C1 segment of cervical spinal cord (tissue), 14 donors: ENCODE measurements at places on chromosomes 11 and 22.
A peak's percentile ranks its signal among the peaks of the same experiment; 100 is the strongest.

- peak; percentile 26 for DNase-seq
These were observed 55.1 kb downstream of the PACSIN2 start for GRCh38 chr22:42959576-42960509.

- DNase-seq, result peak; percentile 34
These were observed 251.9 kb downstream of the ST3GAL4 start for GRCh38 chr11:126607374-126607773.

DNA sequence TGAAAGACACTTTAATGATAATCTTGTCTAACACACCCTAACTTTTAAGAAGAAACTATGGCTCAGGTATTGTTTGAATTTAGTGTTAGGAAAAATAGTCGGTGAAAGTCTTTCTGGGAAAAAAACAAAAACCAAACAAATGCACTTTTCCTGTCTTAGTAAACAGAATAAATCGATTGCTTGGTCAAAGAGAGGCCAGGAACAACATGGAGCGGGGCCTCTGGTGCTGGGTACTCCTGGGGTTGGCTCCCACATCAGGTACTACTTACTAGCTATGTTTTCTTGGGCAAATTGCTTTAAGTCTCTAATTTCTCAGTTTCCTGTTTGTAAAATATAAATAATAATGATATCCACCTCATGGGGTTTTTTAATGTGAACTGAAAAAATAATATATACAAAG lies 46.8 kb downstream of the NAV2 start:
- no peak for DNase-seq

DNA sequence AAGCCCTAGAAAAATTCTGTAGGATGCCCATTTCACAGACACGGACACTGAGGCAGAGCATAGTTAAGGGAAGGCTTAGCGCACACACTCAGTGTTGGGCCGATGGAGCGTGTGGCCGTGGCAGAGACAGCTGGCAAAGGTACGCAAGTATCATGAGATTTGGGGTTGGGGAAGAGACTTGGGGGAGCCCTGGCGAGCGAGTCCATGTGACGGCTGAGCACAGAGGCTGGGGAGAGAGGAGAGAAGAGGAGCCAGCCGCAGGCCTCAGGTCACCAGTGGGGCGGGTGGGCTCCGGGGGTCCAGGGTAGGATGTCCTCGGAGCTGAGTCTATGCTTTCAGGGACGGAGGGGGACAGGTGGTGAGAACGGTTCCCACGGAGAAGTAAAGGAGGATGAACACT lies 311.3 kb downstream of the CTTN start:
- no peak for DNase-seq

DNA sequence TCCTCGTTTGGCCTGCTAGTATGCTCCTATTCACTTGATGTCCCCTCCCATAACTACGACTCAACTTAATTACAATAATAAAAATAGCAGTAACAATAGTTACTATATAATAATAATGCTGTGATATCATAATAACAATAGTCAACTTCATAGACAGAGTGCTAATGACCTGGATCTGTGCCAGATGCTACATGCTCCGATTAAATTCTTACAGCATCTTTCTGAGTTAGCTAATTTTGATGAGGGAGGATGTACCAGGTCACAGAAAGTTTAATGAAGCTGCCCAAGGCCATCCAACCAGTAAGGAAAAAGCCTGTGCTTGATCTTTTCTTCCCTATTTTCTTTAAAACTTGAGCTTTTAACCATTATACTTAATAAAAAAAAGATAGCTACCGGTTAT lies 413.4 kb upstream of the LRRC4C start:
- no peak for DNase-seq

DNA sequence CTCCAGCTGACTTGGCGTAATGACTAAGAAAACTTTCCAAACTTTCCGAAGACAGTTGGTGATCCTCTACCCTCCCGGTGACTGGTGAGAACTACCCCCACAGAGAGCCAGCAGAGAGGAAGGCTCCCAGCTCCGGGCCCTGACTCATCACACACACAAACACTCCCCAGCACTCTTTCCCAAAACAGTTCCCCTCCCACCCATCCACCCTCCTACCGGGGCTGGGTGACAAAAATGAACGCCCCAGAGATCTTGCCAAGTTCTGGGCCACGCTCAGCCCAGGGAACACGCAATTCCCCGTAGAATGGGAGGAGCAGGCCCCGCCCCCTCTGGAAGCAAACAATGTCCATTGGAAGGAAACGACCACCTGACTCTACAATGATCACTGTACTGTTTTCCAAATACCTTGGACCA lies 21.3 kb upstream of the JAM3 start:
- DNase-seq, result no peak

DNA sequence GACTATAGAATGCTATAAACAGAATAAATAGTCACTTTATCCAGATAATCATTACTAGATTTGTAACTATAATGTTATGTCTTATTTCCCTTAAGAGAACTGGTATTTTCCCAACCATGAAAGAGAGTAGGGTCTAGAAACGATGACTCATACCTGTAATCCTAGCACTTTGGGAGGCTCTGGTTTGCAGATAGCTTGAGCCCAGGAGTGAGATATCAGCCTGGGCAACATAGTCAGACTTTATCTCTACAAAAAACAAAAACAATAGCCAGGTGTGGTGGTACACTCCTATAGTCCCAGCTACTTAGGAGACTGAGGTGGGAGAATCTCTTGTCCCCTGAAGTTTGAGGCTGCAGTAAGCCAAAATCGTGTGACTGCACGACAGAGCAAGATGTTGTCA lies 30.9 kb downstream of the OR52A5 start:
- DNase-seq, result no peak

- no peak for DNase-seq
These were observed 23.4 kb downstream of the KRTAP5-5 start for GRCh38 chr11:1652771-1653540.

DNA sequence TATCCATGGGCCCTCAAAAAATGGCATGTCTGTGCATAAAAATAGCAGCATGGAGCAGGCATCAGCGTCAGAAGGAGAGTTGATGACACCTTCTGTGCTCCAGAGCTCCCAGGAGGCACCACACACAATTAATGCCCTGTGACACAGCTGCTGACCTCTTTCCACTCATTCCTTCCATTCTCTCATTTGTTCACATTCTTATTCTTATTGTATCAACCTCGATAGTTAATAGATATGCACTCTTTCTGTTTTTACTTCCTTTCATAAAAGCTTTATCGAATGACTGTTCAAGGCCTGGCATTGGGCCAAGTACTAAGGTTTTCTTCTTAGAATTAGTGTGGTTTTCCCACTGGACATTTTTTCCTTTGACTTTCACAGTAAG lies 266.0 kb upstream of the MTNR1B start:
- DNase-seq, result no peak

GRCh38 chr22:28442711-28443525 lies 236.7 kb downstream of the TTC28 start:
- DNase-seq, result no peak

DNA sequence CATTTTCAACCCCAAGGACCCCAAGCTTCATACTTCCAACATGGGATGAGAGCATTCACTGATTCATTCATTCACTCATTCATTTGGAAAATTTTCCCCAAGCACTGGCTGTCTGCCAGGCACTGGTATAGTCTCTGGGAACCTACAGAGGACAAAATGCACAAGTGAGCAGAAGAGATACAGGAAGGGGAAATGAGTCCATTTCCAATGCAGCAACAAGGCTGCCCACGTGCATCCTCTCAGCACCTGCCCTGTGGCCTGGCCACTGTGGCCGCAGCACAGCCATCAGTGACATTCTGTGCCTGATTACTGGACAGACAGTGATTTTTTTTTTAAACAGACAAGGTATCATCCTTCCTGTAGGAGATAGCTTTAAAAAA lies 96.0 kb upstream of the PITPNB start:
- DNase-seq, result no peak

DNA sequence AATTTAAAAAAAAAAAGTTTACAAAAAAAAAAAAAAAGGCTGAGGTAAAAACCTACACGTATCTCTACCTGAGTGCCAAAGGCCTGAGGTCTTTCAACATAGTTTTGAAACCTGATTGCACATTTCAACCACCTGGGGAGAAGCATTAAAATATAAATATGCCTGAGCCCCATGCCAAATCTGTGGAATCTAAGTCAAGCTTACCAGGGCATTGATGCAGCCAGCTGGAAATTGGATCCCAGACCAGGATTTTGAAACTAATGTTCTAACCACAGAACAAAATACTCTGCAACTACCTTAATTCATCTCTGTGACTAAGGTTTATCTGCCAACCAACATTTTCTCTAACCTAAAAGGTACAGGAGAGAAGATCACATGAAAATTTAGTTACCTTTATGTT lies 38.8 kb upstream of the CHRNA10 start:
- no peak for DNase-seq

- DNase-seq, result no peak
These were observed 38.4 kb downstream of the TOLLIP start for GRCh38 chr11:1271002-1271401.

DNA sequence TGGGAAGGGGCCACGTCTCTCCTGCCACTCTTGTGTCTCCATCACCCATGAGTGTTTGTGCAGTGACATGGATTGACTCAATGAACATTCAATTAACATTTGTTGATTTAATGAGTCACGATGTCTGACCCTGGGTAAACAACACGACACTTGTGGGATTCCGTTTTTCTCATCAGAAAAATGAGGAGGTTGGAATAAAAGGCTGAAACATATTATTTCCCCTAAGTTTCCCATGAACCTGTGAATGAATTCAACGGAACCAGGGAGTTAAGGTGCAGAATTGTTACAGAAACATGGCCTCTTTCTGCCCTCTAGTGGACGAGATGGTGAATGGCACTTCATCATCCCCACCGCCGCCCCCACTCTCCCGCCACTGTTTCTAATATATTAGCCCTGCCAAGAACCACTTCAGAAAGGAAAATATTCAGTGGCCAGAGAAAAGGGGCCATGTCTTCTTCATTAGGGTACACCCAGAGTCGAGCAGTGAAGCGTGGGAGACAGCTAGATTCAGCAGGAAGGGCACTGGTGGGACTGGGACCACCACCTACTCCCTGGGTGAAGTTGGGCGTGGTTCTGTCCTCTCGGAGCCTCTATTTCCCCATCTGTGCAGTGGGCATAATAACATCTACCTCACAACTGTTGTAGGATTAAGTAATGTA lies 46.3 kb upstream of the SYT13 start:
- no peak for DNase-seq

DNA sequence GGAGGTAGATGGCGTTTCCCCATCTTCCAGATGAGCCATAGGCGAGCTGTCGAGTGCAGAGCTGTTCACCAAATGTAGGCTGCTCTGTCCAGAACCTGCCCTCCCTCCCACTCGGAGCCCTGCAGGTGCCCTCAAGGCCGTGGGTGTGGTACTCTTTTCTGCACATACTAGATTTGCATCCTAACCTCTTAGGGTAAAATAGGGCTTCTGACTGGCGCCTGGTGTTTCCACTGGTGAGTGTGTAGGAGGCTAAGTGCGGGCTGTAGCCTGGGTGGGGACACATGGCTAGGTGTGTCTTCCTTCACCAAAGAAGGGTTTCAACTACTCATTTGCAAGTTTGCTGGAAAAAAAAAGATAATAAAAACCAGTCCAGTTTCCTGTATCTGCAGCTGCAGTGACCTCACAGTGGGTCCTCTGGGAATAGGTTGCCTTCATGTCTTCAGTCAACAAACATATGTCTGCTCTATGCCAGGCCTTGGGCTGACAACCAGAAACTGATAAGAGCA lies 8.5 kb downstream of the BIK start:
- no peak for DNase-seq

DNA sequence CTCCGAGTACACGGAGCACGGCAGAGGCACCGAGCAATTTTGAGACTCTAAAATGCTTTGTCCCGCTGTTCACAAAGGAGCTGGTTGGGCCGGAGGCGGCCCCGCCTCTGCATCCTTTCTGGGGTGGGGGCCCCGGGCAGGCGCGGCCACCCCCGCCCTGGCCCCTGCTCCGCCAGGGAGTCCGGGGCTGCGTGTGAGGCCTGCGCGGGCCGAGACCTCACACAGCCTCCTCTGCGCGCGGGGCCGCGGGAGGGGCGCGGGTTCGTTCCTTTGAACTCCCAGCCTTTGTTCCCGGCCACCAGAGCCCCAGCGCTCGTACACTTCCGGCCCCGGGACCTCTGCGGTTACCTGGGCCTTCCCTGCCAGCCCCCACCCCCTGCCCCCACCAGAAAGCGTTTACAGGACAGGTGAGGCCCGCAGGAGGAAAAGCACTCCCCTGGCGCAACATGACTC lies 1.6 kb downstream of the FGF19 start:
- DNase-seq, result no peak

- DNase-seq, result no peak
These were observed 38.1 kb upstream of the CARD18 start for GRCh38 chr11:105177658-105178057.

DNA sequence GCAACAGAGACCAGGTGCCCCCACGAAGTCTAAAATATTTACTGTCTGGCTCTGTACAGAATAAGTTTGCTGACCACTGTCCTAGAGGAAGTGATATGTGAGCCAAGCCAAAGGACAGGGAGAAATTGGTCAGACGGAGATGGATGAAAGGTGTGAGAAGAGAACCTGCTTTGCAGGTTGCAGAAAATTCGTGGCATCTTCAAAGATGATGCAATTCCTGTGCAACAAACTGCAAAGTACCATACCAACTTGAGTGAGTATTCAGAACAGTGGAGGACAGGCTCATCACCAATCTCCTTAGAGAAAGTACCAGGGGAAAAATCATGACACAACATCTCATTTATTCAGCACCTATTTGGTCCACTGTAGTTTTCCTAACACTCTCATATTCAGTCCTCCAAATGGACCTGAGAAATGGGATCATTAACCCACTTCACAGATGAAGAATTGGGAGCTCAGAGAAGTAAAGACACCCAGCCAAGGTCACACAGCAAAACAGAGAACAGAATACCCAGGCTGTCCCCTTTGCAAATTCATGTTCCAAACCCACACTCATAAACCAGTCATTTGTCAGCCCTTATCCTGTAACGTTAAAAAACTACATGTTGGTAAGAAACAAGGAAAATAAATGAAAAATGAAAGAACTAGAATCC lies 536.8 kb downstream of the MIAT start:
- DNase-seq, result no peak

DNA sequence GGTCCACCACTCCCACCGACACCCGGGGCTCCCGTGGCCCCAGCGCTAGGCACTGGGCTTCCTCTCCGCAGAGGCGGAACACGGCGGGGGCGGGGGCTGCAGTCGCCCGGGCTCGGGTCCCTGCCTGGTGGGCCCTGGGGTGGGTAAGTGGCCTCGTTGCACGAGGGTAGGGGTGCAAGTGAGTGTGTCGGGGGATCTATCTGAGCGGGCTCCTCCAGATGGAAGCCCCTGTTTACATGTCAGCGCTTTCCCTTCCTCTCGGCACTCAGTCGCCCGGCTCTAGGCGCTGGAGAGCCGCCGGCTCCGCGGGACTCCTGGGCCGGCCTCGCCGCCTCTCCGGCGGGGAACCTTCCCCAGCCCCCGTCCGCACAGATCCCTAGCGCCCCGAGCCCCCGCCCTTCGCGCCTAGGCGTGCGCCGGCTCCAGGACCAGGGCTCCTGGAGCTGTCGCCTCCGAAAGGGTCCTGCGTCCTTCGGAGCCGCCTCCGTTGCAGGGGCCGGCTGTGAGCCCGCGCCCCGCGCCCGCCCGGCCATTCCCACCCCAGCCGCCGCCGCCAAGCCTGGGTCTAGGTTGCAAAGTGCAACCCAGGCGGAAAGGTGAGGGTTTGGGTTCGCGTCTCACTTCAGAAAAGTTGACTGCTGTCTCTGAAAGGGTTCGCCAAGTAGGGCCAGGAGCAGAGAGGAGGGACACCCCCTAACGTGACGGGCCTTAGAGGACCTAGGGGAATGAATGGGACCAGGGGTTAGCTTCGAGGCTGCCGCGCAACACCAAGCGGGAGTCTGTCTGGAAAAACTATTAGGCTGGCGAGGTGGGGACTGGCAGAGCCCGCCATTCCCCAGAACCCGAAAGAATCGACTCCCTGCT lies 978 bp downstream of the FLI1 start:
- no peak for DNase-seq
